Muscle of leg (tissue), 16 donors: ENCODE measurements at places on chromosomes 5 and 9. TPM values are rescaled to one million over a fixed set of nuclear protein-coding genes. Genes with fewer than 3 reads are reported as not detected.

The PTPN3 gene
- polyA plus RNA-seq = 2.2 TPM

GRCh38 chr5:123208668-123209501 is 119.8 kb downstream of the PRDM6 start:
- DNase-seq = peak; percentile 80

DNA sequence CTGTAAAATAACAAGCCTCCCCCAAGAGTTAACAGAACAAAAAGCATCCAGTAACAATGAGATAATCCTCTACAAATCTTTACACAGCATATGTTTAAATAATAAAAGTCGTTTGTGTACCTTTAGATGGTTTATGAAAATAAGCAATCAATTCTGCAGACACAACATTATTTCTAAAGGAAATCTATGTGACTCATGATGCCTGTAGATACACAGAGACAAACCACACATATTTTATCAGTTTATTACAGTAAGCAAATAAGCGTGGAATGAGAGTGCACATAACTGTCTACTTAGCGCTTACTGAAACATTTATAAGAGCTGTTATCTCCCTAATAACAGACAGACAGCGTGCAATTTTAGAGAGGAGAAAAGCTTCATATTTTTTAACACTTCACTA is 243.6 kb downstream of the AP3B1 start:
- no peak for DNase-seq

GRCh38 chr5:31124026-31124425 is 69.5 kb upstream of the CDH6 start:
- no peak for DNase-seq

- DNase-seq = no peak
These were observed 432.8 kb downstream of the IRX1 start for GRCh38 chr5:4028384-4028783.
